Activated T-cell treated with anti-CD3 and anti-CD28 coated beads, Interleukin-2, amount 50 U/mL, for 48 hours (primary cell): ENCODE measurements at places on chromosomes 3 and 15.

DNA sequence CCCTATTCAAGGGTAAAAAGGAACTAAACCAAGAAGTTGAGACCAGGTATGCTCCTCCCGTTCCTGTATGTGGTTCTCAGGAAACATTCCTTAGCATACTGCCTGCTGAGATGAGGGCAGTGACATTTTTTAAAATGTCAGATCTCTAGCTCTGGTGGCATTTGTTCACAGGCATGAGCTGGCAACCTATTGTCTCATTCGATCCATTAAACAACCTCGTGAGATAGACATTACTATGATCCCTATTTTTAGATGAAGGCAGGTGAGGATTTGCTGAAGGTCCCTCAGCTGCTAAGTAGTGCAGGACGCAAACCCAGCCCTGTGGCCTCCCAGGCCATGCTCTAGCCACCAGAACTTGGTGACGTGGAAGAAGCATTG lies 74.9 kb downstream of the SIDT1 start:
- no peak for DNase-seq

- DNase-seq = no peak
Observed at GRCh38 chr3:182220013-182220412, 508.3 kb downstream of the SOX2 start.

DNA sequence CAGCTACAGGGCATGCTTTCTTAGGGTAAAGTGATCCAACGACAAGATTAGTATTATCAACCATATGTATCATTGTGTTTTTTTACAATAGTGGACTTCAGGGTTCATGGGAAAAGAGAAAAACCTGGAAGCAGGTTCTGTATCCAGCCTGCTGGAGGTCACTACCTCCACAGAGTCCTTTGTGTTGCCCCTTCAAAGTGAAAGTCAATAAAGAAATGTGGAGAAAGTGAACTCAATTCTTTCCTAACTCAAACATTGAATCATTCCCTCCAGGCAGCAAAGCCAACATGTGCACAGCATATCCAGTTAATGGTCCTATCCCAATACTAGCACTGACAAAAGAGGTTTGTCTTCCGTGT lies 45.4 kb downstream of the FGF7 start:
- no peak for DNase-seq

- DNase-seq = no peak
Observed at GRCh38 chr15:68674975-68675374, 96.2 kb downstream of the CORO2B start.

GRCh38 chr3:195176776-195177175 lies 94.2 kb downstream of the XXYLT1 start:
- no peak for DNase-seq

- no peak for DNase-seq
Observed at GRCh38 chr15:100043068-100043641, 298.6 kb downstream of the ADAMTS17 start.

DNA sequence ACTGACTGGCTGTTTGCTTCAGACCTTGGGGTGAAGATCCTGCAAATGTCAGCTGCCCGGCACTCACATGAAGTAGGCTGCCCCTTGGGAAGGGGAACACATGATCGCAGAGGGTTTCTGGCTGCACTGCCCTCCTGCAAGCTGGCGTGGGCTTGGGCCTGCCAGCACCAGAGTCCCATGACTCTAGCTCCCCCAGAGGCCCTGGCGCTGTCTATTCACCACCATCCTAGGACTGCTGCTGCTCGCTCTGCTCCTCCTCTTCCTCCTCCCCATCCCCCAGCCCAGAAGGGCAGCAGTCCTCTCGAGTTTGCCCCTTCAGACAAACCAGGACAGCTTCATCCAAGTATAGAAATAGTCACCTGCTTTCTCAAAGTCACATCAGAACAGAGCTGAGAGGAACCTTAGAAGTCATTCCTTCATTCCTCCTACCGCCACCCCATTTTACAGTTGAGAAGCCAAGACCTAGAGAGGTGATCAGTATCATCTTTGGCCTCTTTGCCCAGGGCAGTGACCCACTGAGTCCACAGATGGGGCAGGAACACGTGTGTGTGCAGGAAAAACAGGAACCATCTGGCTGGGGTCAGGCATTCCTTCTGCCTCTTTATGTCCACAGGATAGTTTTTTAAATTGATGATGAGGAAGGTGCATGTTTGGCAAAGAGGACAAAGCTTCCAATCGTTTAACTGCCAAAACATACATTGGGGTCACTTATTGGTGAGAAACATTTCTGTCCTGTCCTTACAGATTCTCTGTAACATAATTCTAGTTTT lies 13.2 kb downstream of the DPH3 start:
- DNase-seq = no peak

DNA sequence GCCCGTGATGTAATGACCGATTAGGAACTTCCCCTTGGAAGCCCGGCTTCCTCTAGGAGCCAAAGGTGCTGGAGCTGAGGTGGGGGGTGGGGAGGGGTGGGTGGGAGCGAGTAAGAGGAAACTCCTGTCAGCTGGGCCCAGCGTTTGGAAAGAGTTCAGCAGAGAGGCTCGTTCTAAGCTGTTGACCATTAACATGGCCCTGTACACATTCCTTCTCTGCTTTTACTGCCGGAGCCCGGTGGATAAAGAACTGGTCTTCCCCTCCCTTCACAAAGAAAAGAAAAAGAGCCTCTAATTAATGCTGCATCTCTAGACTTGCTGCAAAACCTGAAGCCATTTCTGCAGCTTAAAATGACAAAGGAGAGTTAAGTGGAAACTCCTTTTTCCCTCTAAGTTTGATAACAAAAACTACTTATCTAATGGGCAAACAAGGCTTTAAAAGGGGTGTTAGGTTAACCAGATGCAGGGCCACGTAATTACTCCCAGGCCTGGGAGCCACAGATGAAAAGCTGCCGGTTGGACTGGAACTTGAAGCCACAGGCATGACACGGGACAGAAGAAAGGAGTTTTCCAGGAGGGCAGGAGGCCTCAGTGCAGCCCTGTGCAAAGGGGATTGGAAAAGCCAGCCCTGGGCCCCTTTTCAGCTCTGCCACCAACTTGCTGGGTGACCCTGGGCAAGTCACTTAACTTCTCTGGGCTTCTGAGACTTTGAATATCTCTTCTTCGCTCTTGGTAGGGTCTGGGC lies 71.3 kb downstream of the SMAD6 start:
- no peak for DNase-seq

DNA sequence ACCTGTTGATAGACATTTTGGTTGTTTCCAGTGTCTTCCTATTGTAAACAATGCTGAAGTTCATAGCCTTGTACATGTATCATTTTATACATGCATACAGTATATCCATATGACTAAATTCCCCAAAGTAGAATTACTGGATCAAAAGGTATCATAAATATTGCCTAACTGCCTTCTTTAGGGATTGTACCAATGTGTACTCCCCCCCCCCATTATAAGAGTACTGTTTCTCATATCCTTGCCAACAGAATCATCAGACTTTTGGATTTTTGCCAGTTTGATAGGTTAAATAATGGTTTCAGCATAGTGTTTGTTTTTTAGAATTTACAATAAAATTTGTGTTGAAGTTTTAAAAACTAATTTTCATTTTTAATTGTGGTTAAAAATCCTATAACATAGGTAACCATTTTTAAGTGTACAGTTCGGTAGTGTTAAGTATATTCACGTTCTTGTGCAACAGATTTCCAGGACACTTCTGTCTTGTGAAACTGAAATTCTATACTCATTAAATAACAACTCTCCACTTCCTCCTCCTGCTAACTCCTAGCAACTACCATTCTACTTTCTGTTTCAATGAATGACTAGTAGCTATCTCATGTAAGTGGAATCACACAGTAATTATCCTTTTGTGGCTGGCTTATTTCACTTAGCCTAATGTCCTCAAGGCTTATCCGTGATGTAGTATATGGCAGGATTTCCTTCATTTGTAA lies 30.8 kb upstream of the MAP3K13 start:
- DNase-seq = no peak

- DNase-seq = peak; percentile 79
Observed at GRCh38 chr3:42190701-42191442, 75.1 kb downstream of the CCK start.

- DNase-seq = no peak
Observed at GRCh38 chr3:194462936-194463335, 23.9 kb downstream of the ATP13A3 start.

- no peak for DNase-seq
Observed at GRCh38 chr15:70264738-70265465, 167.2 kb upstream of the TLE3 start.

DNA sequence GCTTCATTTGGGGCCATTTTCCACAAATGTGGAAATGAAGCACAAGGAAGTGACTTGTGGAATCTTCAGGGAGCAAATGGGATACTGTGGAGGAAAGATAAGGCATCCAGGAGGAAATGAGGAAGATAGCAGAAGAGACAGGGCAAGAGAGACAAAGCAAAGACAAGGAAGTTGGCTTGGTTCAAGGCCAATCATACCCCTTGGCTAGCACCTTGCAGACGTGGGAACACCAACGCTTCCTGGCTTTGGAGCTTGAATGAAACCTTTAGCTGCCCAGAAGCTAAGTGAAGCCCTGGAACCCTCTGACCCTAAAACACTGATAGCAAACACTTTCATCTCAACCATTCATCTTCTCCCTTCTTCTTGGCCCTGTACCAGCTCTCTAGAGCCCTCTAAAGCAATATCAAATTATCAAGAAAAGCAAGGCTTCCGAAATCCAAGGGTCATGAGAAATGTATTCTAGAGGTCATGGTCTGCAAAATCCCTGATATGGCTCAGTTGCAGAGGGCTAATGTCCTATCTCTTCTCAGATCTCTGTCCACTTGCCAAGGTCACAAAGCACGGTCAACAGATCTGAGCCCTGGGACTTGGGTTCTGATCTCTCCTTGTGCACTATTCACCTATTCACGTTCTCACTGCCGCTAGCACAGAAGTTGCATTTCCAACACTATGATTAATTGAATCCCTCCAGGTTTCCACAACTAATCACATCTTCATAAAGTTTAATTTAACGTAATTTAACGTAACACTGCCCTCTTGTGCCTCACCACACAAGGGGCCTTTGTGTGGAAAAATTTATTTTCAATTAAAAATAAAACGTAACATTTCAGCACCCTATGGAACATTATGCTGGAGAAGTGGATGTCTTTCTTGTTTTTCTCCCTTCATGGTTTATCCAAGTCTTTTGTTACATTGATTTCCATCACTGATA lies 557.6 kb upstream of the ADAMTS9 start:
- no peak for DNase-seq

- no peak for DNase-seq
Observed at GRCh38 chr3:13706886-13707285, 158.0 kb downstream of the FBLN2 start.

- no peak for DNase-seq
Observed at GRCh38 chr3:44355362-44356033, 16.9 kb downstream of the TCAIM start.

DNA sequence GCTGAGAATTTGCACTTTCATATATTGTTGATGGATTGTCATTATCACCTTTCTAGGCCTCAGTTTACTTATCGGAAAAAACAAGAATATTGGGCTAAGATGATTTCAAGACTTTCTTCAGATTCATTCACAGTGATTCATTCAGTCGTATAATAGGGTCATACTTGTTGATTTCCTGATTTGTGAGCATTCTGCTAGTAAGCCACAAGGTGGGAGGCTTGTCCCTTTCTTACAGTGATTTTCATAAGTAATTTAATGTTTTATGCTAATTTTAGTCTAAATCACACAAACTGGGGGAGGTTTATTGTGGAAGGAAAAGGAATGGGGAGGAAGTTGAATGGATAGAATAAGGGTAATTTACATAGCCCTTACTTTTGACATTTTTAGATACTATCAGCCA lies 126.8 kb upstream of the GOLGA6L4 start:
- no peak for DNase-seq

- DNase-seq = no peak
Observed at GRCh38 chr3:27171113-27171512, 198.1 kb downstream of the NEK10 start.

DNA sequence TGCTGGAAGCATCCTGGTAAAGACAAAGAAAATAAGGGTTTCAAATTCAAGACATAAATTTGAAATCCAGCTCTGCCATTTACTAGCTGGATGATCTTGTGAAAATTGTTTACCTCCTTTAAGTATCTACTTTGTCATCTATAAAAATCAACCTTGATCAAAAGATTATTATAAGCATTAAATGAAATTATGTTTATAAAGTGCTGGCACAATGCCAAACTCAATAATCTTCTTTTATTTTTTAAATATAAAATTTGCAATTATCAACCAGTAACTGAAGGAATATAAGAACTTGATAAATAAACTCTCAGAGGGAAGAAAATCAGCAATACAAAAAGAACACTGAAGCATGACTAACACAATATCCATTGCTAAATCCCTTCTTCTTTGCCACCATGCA lies 25.8 kb downstream of the C3orf33 start:
- DNase-seq = no peak

GRCh38 chr15:40787991-40788390 lies 18.2 kb downstream of the C15orf62 start:
- no peak for DNase-seq

GRCh38 chr15:50024281-50024680 lies 94.8 kb downstream of the ATP8B4 start:
- no peak for DNase-seq

- no peak for DNase-seq
Observed at GRCh38 chr15:35252351-35252865, 167.3 kb upstream of the NANOGP8 start.

- DNase-seq = no peak
Observed at GRCh38 chr15:22944651-22945050, 35.5 kb downstream of the CYFIP1 start.

- DNase-seq = no peak
Observed at GRCh38 chr3:9298236-9298635, 48.8 kb upstream of the SRGAP3 start.

GRCh38 chr15:51844747-51845426 lies 15.4 kb downstream of the TMOD3 start:
- DNase-seq = no peak

DNA sequence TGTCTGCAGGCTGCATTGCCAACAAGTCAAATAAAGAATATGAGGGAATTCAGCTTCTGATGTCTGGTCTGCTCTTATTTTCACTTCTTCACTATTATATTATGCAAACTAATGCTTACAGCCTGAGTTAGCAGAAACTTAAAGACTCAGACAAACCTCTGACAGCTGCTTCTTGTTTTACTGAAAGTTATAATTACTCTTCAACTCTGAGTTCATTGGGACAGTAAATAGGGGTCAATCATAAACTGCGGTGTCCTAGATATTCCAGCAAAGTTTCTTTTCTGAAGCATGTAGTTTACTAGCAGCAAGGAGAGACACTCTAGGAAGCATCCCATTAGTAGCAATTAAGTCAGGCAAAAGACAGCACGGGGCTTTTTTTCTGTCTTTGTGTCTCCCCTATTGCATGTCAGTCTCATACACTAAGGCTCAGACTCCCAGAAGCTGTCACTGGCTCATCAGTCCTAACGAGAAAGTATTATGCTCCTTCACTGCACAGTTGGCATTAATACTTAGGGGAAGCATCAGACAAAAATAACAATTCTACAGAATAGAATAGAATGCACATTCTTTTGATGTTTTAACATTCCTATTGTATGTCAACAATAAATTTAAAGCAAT lies 1060.8 kb downstream of the ROBO1 start:
- no peak for DNase-seq

GRCh38 chr3:153379516-153379915 lies 217.5 kb downstream of the RAP2B start:
- DNase-seq = no peak

GRCh38 chr15:85854345-85855097 lies 59.8 kb upstream of the KLHL25 start:
- DNase-seq = peak; percentile 51

- no peak for DNase-seq
Observed at GRCh38 chr3:7307410-7307809, 446.5 kb downstream of the GRM7 start.

- DNase-seq = no peak
Observed at GRCh38 chr3:50132421-50133282, 22.5 kb upstream of the SEMA3F start.

- no peak for DNase-seq
Observed at GRCh38 chr15:94135486-94136147, 95.7 kb upstream of the MCTP2 start.

GRCh38 chr3:97996988-97997387 lies 24.8 kb upstream of the RIOX2 start:
- no peak for DNase-seq
